Inflammatory macrophage (primary cell): ENCODE measurements at places on chromosomes 2 and 18.

DNA sequence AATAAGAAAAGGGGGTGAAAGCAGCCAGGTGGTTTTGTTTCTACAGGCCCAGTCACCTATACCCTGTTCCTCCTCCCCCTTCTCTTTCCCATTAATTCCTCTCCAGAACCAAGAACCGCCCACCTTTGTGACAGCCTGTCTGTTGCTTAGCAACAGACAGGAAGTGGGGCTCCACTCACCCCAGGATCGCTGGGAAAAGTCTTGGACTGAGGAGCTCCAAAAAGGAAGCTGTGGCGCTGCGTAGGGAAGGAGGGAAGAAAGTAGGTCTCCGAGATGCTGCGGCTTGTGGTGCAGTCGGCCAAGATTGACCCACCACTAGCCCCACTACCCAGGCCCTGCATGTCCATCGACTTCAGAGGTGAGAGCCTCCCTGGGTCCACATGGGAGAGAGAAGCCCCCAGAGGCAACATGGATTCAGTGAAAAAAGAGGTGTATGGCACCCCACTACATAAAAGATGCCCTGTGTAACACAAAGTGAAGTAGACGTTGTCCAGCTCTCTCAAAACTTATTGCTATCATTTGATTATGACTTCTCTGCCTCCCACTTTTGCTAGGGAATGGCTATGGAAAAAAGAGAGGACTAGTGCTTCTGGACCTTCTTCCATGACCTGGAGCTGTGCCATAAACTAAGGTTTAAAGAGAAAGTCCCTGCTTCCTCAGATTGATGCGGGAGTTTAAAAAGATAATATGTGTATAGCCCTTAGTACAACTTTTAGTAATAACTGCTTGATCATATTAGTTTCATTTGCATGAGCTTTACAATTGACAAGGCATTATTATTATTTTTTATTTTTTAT lies at the start of gene FER1L5:
TSS of gene FER1L5 (plus strand) at position 201 of the 797 bp plus-strand sequence. CDS start at position 274, 73 bp downstream.
- DNase-seq: no peak

- DNase-seq: no peak
These were observed 60.5 kb downstream of the HK2 start for GRCh38 chr2:74894272-74894981.

GRCh38 chr2:60526623-60527022 lies 26.8 kb downstream of the BCL11A start:
- DNase-seq: peak; percentile 82

DNA sequence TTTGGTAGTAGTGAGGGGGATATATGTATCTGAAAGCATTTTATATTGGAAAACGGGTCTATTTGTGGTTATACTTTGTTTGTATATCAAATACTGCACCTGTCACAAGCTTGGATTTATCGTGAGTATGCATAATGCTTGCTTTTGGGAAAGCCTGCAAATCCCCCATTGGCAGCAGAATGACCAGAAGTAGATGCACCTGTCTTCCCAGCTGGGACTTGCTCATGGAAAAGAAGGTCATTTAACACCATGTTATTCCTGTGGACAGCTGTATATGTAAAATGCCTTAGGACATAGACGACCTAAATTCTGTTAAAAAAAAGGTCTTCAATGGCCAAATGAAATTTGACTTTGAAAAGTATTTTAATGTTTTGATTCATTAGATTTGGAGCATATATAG lies 599.4 kb downstream of the XIRP2 start:
- no peak for DNase-seq
